ENCODE measurements at places on chromosomes 11 and 22. TPM values are rescaled to one million over a fixed set of nuclear protein-coding genes. Genes with fewer than 3 reads are reported as not detected.

- no peak for DNase-seq
These were observed 7.6 kb downstream of the MS4A4E start for GRCh38 chr11:60235321-60235720.

DNA sequence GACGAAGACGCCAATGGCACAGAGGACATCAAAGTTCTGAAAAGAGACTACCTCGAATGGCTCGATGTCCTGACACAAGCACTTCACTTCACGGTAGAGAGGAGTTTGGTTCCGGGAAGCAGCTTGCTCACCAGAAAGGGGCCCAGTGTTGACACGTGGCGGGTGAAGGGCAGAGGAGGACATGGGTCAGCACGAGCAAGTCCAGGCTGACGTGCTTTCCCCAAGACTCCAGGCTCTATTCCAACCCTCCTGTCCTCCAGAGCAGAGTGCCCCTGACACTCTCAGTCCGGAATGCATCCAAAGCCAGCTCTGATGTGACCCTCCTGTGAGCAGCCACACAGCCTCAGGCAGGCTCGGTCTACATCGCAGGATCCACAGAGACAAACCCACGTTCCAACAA, 77.5 kb upstream of the BID start:
- DNase-seq, result no peak

TTC28 gene
- total RNA-seq, result 19.7 TPM

- DNase-seq, result no peak
These were observed 245.0 kb downstream of the BRD1 start for GRCh38 chr22:49582678-49583077.

- DNase-seq, result no peak
These were observed 11.4 kb upstream of the TCP11L1 start for GRCh38 chr11:33027846-33028536.

GRCh38 chr22:23557036-23557435, 23.1 kb downstream of the IGLL1 start:
- DNase-seq, result no peak

DNA sequence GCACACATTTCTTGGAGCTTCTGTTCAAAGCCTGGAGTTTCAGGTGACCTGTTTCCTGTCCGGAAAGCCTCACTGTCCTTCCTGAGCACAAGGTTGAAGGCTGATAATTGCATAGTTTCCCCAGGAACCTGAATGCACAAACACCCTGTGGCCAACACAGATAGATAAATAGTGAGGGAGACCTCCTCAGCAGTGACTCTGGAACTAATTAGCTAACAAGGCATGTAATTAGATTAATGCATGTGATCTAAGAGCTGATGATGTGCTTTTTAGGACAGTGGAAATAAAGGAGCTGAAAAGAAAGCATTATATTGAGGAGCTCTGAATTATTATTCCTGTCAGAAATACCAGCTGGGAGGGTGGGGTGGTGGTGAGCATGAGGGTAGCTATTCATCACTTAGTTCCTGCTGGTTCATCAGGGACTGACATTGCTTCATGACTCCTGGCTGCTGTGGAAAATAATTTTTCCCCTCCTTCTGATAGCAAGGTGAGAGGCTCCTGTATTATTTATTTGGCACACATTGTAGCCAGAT, 101.1 kb downstream of the NELL1 start:
- no peak for DNase-seq

DNA sequence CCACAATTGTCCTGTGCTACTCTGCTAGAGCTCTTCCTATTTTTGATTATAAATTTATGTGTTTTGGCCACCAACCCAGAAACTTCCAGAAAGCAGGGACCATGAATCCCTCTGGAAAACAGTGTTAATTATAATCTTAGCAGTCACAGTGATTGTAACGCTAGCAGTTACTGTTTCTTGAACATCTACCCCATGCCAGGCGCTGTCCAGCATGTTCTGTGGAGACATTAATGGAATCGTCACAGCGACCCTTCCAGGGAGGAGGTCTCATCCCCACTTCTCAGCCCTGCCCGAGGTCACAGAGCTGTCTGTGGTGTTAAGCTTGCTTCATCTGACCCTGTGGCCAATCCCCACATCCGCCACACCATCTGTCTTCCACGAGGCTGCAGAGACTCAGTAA, 13.9 kb upstream of the PNPLA5 start:
- DNase-seq, result no peak

- no peak for DNase-seq
These were observed 3.1 kb upstream of the PARVB start for GRCh38 chr22:44020981-44021380.

RANBP1 gene
- 90.5 TPM for total RNA-seq

DNA sequence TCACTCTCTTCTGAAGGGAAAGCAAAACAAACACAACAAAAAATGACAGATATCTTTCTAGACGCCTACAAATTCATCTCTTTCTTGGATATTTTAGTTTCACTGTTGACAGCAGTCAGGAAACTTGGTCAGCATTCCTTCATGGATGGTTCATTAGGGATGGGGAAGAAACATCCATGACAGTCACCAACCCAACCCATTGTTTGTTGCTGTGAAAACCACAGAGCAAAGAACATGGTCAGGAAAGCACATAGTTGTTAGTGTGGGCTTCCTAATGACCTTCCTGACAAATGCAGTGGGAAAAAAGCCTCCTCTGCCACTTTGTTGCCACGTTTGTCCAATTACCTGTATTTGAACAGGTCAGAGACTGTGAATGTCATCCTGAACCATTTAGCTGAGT, 139.8 kb upstream of the SNX19 start:
- DNase-seq, result no peak

PATE2 gene
- total RNA-seq, result not detected

GRCh38 chr22:24413271-24413670, 14.1 kb upstream of the ADORA2A start:
- DNase-seq, result no peak

DNA sequence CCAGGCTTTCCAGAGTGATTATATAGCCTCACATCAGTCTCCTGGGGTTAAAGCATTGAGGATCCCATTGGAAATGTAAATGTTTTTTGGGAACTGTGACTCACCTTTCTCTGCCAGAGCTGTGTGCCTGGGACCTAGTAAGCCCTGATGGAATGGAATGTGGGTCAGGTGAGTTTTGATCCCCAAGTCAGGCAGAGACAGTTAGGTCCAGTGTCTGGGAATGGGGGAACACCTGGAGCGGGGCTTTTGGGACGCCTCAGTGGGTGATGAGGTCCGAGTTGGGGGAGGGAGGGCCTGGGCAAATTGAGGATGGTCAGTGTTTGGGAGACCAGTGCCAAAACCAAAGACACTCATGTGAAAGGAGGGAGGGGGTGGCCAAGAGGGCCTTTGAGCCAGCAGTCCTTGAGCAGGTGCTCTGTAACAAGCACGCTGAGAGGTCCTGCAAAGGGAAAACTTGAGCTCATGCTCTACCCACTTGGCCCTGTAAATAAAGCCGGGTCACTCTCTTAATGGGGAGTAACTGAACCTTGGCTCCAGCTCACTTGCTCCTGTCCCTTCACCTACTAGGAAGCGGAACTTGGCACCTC, 104.7 kb downstream of the NAV2 start:
- no peak for DNase-seq

GRCh38 chr11:33001751-33002542, 13.7 kb upstream of the DEPDC7 start:
- DNase-seq, result no peak

RSF1 gene
- total RNA-seq, result 15.1 TPM

GRCh38 chr22:41801886-41802285, 1.4 kb downstream of the CCDC134 start:
- no peak for DNase-seq

SCUBE1 gene
- 1.3 TPM for total RNA-seq

SRPRA gene
- 113 TPM for total RNA-seq

- DNase-seq, result no peak
These were observed 507.8 kb upstream of the CNTN5 start for GRCh38 chr11:98512938-98513337.

DNA sequence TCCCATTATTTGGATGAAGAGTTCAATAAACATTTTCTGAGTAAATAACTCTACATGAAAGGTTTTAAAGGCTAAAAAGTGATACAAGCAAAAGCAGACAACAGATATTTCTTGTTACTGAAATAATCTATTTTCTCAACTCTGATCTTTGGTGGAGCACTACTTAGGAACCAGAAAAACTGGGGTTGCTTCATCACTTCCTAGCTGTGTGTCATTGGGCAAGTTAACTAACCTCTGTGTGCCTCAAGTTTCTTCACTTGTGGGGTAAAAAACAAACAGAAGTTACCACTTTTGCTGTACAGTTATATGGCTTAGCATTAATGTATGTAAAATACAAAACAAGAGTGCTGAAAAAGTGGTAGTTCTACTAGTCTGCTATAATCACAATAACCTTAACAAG, 5.6 kb downstream of the MAPK1 start:
- no peak for DNase-seq

- no peak for DNase-seq
These were observed 28.0 kb downstream of the CTR9 start for GRCh38 chr11:10779086-10779485.

MICALL1 gene
- 38.5 TPM for total RNA-seq

- DNase-seq, result no peak
These were observed 18.5 kb downstream of the SLC22A12 start for GRCh38 chr11:64609436-64610047.

DNA sequence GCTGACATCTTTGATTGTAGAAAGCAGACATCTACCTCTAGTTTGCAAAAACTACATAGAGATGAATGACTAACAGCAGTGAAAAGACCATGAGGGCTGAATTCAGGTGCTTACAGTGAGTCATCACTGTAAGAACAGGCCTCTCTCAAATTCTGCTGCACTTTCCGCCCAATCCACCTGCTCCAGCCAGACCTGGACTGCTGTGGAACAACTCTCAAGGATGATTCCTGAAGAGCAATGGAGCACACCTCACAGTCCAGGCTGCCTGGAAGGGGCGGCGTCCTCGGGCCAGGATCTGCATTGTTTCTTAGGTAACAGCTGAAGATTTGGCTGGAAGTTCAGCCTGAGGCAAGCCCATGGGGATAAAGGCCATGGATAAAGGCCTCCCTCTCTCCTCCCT, 15.1 kb downstream of the APOL2 start:
- no peak for DNase-seq

GRCh38 chr11:121281698-121282097, 10.9 kb upstream of the SC5D start:
- no peak for DNase-seq

DNA sequence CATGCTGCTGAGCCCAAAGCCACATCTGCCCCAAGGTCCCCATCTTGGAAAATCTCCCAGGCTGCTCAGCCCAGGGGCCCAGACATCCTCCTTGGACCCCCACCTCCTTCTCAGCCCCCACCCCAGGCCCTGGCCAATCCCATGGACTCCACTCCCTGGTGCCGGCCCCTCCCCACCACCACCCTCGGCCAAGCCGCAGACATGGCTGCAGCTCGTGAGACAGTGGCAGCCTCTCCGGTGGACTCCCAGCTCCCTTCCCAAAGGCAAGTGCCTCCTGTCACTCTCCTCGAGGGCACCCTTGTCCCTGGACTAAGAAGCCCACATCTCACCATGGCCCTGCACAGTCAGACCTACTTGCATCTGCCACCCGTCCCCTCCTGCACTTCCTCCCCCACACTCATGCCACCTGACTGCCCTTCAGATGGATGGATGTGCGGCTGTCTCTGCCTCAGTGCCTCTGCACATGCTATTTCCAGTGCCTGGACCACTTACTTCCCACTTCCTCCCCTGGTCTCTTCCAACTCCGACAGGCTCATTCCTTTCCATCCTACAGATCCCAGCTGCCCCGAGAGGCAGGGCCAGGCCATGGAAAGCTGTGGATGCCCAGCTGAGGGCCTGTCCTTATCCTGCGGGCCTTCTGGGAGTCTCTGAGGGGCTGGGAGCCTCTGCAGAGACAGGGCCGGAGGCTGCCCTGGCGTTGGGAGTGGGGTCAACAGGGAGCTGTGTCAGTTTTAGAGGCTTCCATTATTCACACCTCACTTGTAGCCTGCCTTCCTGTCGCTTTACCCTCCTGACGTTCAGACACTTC, 25.5 kb upstream of the RFPL3 start:
- no peak for DNase-seq

APOL5 gene
- not detected for total RNA-seq

GRCh38 chr11:72004515-72005346, 6.0 kb downstream of the IL18BP start:
- no peak for DNase-seq

DNA sequence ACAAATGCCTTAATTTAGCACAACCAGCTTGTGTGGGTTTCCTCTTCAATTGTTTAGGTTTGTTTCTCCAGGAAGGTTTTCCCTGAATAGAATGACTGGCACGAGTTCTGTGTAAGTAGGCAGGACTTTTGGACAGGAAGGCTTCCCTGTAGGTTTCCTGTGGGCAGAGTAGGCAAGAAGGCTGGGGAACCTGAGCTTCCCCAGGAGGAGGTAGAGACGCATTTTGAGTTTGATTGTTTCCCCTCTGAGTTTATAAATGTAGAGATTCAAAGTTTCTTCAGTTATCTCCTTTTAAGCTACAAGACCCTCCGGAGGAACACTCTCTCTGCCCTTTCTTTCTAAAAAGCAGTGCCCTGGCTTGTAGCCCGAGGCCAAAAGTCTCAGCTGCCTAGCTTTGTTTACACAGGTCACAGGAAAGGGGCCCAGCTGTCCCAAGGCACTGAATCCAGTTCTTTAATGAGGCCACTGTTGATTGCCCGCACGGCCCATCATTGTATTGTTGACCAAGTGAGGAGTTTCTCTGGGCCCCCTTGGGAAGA, 66.6 kb upstream of the RDX start:
- no peak for DNase-seq

DNA sequence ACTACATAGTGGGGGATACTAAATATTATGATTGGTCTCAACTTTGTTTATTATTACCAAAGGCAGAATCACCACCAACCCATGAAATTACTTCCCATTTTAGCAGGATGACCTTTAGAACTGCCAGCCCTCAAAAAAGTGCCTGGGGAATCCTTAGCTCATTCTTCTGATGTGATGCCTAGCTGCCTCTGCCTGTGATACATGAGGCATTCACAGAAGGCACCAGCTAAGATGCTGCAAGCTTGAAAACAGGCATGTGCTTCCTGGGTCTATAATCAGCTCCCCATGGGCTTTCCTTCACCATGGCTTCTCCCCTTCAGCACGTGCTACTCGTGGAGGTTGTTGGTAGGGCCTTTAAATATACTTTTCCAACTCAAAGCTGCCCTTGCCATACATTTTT, 50.4 kb upstream of the ARHGAP20 start:
- DNase-seq, result no peak

WNT11 gene
- 1.6 TPM for total RNA-seq

OLFML1 gene
- not detected for total RNA-seq

DNA sequence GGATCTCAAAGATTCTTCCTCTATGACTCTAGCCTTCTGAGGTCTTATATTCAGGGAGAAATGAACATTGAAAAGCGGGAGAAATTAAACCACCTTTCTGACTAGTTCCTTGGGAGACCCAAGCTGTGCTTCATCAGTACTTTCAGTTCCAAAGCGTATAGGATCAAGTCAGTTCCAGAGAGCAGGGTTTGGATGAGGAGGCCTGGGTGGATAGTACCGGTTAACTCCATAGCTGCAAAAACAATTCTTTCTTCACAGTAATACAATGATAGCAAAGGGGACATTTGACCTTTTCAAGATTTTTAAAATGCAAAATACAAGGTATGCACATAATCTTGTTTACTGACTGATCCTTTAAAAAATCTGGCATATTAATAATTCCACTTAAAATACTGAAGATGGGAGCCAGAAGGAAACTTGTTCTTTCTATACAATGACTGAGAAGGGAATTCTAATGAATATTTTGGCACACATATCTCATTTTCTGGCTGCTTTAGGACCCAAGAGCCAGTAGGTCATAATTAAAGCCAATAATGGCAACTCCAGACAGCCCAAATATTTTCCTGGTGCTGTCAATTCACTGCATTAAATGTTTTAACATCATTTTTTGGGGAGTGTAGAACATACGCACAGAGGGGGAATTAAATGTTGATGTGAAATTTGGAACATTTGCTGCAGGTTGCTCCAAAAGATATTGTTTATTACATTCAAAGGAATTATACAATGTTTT, 16.0 kb downstream of the ADM start:
- no peak for DNase-seq

Data from hematopoietic multipotent progenitor cell (in vitro differentiated cells).